ENCODE measurements at places on chromosomes 7 and 10. TPM values are rescaled to one million over a fixed set of nuclear protein-coding genes. Genes with fewer than 3 reads are reported as not detected.

The KIF11 gene
- 35.0 TPM for total RNA-seq

GRCh38 chr10:72243822-72244437 lies 27.9 kb upstream of the ASCC1 start:
- no peak for DNase-seq

- no peak for DNase-seq
Observed at GRCh38 chr7:98203261-98203963, 7.8 kb upstream of the BHLHA15 start.

The P4HA1 gene
- 165 TPM for total RNA-seq

The POMZP3 gene
- 5.7 TPM for total RNA-seq

DNA sequence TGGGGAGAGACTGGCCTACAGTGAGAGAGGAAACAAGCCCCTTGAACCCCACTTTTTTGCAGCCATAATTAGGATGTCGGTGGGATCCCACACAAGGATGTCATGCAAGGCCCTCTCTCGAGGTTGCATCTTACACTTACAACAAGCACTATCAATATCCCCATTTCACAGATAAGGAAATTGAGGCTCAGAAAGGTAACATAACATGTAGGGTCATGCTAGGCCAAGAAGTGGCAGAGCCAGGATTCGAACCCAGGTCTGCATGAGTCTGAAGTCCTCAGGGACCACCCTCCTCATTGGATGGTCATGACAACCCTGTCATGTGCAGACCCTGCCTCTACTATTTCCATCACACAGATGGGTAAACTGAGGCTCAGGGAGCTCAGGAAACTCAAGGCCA lies 123.5 kb downstream of the C10orf105 start:
- no peak for DNase-seq

DNA sequence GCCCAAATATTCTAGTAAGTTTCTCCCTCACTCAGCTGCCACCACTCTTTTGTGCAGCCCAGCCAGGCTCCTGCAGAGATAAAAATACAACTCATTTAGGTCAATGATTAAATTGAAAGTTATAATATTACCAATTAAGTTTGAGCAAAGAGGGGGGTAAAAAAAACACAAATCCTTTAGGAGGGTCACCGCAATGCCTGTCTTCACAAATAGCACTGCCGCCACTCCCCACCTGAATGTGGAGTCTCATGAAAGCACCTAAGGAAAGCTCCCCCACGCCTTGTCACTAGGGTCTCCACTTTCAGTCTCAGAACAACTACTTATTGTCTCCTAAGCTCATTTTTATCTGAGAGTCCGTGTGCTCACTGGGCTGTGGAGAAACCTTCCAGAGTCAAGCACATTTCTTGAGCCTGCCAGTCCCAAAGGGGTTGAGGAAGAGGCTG lies 148.7 kb downstream of the FGFR2 start:
- no peak for DNase-seq

The ATOH7 gene
- 0.07 TPM for total RNA-seq

GRCh38 chr7:158574308-158575036 lies 13.2 kb downstream of the PTPRN2 start:
- DNase-seq, result no peak

The LRRC17 gene
- 108 TPM for total RNA-seq

The IKZF1 gene
- total RNA-seq, result not detected

The SUMF2 gene
- total RNA-seq, result 128 TPM

- DNase-seq, result peak; percentile 72
Observed at GRCh38 chr10:91944880-91945630, 21.5 kb downstream of the BTAF1 start.

DNA sequence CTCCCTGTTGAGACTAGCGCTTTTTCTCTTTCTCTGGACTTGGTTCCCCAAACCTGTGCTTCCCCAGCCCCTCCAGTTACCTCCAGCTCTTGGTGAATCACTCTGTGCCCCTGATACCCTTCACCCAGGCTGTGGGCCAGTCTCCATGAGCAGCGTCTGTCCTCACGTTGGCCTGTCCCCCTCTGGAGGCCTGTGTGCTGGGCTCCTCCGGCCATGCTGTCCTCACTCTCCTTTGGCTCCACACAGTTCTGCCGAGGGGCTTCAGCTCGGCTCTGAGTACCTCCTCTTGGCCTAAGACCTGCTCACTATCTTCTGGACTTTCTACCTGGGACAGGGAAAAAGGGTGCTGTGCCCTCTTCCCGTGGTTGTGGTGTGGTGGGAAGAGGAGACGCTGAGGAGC lies 140.2 kb upstream of the TNS3 start:
- DNase-seq, result no peak

- no peak for DNase-seq
Observed at GRCh38 chr10:114059561-114059960, 15.9 kb downstream of the ADRB1 start.
